ENCODE measurements at places on chromosomes 3 and 15.

GRCh38 chr3:154125378-154126030 lies 4.3 kb downstream of the ARHGEF26 start:
- no peak for DNase-seq

DNA sequence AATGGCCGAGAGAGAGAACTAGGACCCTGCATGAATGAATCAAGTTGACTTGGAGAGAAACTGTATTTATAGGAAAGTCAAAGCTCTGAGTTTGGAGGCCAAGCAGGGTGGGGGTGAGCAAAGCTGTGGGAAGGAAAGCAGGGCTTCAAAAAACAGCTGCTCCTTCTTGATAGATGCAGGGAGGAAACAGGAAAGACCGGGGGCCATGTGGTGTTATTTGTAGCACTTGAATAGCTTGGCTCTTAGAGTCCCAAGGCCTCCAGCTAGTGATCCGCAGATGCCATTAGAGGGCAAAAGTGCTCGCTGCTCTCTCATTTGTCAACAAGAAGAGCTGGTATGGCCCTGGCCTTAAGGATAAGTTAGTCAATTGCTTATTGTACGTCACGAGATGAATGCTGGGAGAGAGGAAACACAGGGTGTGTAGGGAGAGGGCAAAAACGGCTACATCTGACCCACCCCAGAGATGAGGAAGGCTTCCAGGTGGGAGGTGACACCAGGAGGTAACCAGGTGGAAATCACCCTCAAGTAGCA lies at the start of gene ALG1L2:
Gene ALG1L2 (plus strand): TSS at position 481 of the 531 bp plus-strand sequence. CDS start 186 bp downstream, outside the sequence.
- DNase-seq: no peak

- peak; percentile 55 for DNase-seq
Measured at GRCh38 chr15:92097474-92098178, 244.1 kb downstream of the SLCO3A1 start.

GRCh38 chr3:165744025-165744424 lies 93.2 kb downstream of the BCHE start:
- DNase-seq: no peak

DNA sequence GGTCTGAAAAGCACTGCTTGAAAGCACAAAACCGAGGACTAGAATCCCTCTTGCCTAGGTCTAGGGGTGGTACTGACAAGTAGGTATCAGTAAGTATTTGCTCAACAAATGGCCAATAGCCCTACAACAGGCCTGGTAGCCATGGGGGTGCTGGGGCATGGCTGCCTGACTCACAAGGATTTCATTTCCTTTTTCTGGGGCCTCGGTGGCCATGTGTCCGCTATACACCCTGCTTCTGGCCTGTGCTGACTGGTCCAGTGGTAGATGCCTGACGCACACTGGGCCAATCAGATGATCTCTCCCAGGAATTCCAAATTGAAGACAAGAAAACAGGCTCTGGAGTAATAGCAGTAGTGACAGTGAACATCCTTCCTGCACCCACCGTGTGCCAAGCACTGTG lies 29.4 kb downstream of the MELTF start:
- no peak for DNase-seq

DNA sequence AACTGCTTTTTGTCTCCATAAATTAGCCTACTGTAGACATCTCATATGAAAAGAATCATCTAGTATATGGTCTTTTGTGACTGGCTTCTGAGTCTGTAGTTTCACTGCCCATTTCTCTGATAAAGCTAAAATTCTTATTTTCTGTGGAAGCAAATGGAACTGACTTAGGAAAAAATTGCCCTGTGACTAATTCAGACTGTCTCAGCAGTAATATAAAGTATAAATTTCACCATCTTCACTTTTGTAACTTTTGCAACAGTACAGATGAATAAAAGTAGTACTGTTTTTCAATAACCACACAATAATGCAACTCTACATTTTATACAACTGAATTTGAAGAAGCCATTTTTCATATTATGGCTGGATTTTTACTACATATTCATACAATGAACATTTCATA lies 104.1 kb downstream of the TBC1D5 start:
- DNase-seq: peak; percentile 25

DNA sequence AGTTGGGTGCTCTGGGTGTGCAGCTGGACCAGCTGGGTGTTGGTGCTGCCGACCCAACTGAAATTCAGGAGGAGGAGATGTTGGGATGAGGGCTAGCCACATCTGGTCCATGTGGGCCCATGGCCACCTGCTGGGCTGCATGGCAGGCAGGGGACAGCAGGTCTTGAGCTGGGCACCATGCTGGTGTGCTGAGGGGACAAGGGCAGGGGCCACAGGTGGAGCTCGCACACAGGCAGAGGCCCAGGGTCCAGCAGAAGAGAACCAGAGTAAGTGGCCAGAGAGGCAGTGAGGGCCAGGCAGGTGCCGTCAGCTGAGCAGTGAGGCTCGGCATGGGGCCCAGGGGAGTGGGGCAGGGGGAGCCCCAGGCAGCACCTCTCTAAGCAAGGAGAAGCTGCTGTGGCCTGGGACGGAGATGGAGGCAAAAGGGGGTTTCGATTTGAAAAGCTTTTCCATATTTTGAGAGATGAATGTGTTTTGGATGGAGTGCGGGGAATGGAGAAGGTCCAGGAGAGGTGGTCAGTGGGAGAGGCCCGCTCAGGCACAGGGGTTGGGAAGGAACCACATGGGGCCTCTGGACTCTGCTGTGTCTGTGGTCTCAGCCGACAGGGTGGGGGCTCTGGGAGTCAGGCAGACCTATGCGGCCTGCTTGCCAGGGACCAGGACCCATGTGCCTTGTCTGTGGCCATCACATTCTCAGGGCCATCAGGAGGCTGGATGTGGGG lies 30.5 kb upstream of the PLXNA1 start:
- DNase-seq: no peak

DNA sequence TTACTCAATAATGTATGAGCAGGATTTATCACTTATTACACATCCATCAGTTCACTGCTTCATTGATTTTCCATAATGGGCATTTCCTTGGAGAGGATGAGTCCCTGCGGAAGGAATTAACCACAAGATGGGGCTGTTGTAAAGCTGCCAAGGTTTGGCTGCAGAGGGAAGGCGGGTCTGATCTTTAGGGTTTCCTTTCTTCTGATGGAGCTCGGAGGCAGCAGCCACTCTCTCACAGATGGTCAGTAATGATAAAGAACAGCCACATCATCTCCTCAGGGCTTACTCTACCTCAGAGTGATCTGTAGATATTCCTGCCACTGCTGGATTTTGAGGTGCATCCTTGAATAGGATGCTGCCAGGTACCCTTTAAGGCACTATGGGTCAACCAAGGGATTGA lies 115.2 kb downstream of the USP13 start:
- peak; percentile 86 for DNase-seq

DNA sequence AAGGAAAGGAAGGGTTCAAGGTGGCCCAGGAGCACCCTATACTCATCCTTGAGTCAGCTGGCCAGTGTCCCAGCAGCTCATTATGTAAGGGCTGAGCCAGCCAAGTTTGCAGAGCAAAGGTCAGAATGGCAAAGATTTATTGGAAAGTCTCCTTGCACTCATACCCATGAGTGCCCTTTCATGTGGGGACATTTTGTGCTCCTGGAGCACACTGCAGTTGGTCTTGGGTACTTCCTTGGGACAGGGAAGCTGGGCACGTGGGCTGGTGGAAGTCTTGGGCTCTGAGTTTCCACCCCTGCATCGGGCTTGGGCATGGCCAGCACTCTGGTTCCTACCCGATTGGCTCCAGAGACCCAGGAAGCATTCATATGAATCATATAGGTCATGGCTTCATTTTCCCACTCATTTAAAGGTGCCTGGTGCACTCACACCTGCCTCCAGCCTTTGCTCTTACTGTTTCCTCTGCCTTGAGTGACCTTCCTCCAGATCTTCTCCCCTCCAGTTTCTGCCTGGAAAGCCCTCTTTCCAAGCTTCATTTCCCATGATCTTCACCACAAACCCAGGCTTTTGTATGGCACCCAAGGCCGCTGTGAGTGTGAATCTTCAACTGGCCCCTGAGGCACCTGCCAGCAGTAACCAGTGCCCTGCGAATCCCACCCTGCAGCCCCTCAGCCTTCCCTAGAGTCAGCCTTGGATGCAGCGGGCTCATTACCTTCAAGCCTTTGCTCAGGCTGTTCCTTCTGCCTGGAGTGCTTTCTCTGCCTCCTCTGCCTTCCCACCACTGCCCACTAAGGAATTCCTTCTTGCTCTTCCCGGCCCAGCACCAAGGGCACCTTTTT lies 10.5 kb upstream of the PRKCD start:
- no peak for DNase-seq

DNA sequence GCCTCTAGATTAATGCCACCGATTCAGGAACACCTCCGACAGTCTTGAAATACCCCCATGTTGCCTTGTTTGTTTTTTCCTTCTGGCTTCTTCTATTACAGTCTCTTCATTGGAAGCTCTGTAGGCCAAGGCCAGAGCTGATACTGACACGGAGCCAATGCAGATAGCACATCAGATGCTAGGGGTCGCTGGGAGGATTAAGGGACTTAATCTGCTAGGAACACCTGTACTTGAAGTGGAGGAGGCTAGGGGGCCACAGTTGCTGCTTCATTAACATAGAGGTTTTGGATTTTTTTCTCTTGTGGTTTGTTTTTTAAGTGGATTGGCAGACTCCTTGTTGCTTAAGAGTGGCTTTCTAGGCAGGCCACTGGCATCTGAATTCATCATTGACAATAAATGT lies 49.6 kb downstream of the PARP14 start:
- no peak for DNase-seq

GRCh38 chr3:194270627-194271459 lies 80.3 kb downstream of the CPN2 start:
- DNase-seq: peak; percentile 36

- no peak for DNase-seq
Measured at GRCh38 chr3:196240424-196240823, 24.1 kb downstream of the SLC51A start.

DNA sequence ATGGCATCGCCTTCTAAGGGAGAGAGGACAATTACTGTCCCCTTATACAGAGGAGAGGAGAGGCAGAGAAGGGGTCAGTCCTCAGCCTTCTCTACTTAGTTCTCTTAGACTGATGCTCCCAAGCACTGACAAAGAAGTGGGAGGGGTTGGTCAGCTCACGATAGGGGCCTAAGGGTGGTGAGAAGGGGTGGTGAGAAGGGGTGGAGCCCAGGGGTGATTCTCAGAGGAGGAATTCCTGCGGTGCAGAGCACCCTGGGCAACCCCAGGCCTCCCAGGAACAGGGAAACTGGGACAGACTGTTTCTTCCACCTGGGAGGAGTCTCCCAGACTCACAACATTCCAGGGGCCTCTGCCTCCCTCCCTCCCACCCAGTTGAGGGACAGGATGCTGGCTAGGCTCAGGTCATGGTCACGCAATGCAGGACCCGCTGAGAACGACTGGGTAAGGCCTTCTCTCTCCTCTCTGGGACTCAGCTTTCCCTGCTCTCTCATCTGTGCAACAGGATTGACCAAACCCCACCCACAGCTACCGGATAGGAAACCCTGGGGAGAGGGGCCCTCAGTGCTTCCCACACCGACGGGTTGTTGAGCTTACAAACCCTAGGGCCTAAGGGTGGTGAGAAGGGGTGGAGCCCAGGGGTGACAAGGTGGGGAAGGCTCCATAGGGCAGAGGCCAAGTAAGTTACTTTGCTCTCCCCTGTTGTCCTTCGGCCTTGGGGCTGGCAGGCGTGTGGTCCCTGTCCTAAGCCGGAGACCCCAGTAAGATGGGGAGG lies 1.5 kb downstream of the TPRA1 start:
- peak; percentile 68 for DNase-seq

DNA sequence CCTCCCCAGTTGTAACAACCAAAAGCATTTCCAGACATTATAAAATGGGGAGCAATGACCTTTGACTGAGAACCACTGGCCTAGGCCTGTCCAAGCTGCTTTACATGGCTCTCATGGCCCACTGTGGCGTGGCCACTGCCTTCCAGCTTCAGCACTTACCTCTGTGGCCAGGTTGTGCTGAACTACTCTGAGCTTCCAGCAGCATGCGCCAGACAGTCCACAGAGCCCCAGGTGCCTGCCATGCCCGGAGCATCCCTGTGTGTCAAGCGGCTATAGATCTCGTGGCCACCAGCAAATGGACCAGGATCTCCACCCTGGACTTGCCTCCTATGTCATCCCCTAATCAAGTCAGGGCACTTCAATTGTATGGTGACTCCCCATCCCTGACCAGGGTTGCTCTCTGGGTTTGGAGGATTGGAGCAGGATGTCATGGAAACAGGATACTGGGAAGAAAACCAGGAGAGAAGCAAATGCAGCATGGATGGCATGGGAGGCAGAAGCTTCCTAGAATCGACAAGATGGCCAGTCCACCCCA lies 199.7 kb downstream of the UACA start:
- DNase-seq: no peak

DNA sequence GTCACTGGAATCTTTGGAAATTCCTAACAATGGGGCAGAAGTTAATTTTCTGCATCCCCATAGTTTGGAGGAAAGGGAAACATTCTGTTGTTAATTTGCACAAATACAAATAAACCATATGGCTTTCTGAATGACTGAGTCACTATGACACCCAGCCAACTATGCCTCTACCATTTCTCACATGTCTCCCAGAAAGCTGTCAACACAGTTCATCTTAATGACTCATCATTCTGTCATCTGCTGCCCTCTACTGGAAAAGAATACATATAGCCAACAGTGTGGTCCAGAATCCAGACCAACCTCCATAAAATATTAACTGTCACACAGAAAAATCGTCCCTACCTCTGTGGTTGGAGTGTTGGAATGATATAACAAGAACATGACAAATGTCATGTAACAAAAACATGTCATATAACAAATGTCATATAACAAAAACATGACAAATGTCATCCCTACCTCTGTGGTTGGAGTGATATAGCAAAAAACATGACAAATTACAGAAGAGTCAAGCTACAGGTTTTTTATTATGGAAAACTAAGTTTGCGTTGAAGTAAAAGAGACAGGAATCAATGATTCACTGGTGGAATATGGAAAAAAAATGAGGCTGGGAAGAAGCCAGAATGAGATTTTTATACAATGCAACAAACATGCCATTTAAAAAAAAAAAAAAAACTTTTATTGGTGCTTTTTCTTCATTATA lies 47.7 kb upstream of the GYG1 start:
- DNase-seq: peak; percentile 95

DNA sequence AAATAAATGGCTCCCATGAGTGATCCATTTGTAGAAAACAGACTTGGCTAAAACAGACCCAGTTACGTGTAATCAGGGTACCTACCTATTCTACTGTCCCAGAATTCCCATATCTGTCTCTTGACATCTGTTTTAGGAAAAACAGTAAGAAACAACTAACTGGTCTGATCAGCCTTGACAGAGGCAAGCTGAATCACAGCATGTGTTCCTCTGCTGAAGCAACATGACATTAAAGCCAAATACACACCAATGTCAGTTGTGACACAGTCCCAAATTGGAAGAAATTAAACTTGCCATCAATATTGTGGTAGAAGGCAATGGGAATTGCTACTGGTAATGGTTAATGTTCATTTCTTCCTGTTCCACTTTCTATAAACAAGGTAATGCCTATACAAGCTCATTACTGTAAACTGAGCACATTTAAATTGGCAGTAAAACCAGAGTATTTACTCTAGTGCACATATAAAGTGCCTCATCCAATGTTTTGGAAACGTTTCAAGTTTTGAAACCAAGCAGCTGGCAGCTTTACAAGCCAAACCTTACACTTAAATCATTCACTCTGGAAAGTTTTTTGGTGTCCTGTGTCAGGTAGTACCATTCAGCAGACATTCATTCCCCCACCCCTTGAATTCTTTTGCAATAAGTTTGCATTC lies 27.0 kb downstream of the ALDH1A2 start:
- DNase-seq: peak; percentile 61

GRCh38 chr15:98428253-98428989 lies 219.9 kb upstream of the IGF1R start:
- DNase-seq: peak; percentile 61
